Lower lobe of right lung (tissue), 2 donors: ENCODE measurements at places on chromosomes 7 and 10. TPM values are rescaled to one million over a fixed set of nuclear protein-coding genes. Genes with fewer than 3 reads are reported as not detected.

Gene CARD11
- 5.7 TPM for total RNA-seq

Gene KNDC1
- total RNA-seq = 10.3 TPM

Gene WIPF3
- 0.95 TPM for total RNA-seq

Gene MYH16
- total RNA-seq = not detected

Gene TOMM7
- 376 TPM for total RNA-seq

Gene IFIT1B
- not detected for total RNA-seq

Gene ACSM6
- not detected for total RNA-seq

Gene FBXL15
- 16.6 TPM for total RNA-seq

Gene EPC1
- 40.3 TPM for total RNA-seq

Gene A1CF
- total RNA-seq = not detected

Gene METTL27
- total RNA-seq = 4.0 TPM

Gene ASB10
- not detected for total RNA-seq

Gene HPSE2
- total RNA-seq = 0.77 TPM

Gene STEAP2
- 13.4 TPM for total RNA-seq

Gene ACTR3C
- 18.6 TPM for total RNA-seq

Gene MRC1
- total RNA-seq = 529 TPM

Gene RNF133
- total RNA-seq = 1.0 TPM

Gene AZGP1
- 31.8 TPM for total RNA-seq

Gene UCN3
- total RNA-seq = 0.53 TPM

Gene ALOX5
- 222 TPM for total RNA-seq

Gene PON1
- total RNA-seq = 0.24 TPM

Gene TSPAN33
- total RNA-seq = 9.5 TPM

Gene PAX2
- not detected for total RNA-seq

Gene ENO4
- 1.9 TPM for total RNA-seq

Gene GNG11
- total RNA-seq = 23.2 TPM

Gene TMEM130
- 2.9 TPM for total RNA-seq

Gene NOS3
- total RNA-seq = 15.1 TPM

Gene SORBS1
- 58.2 TPM for total RNA-seq

Gene STEAP1
- 8.2 TPM for total RNA-seq

Gene ABCC2
- 1.9 TPM for total RNA-seq

Gene PRKCQ
- 8.1 TPM for total RNA-seq

Gene C10orf53
- not detected for total RNA-seq

Gene FAM25A
- total RNA-seq = not detected

Gene GPR146
- total RNA-seq = 44.8 TPM

Gene ADCY1
- 2.4 TPM for total RNA-seq

Gene TRIM50
- not detected for total RNA-seq

Gene MMP21
- total RNA-seq = not detected

Gene EPO
- not detected for total RNA-seq

Gene MYL7
- total RNA-seq = 1.6 TPM

Gene GIMAP8
- total RNA-seq = 44.4 TPM

Gene GDF10
- 14.5 TPM for total RNA-seq

Gene EPHA1
- total RNA-seq = 9.0 TPM

Gene ASAH2
- total RNA-seq = not detected

Gene GHRHR
- not detected for total RNA-seq

Gene NAT16
- total RNA-seq = not detected

Gene TBL2
- 27.9 TPM for total RNA-seq

Gene WNT8B
- 0.18 TPM for total RNA-seq

Gene PTN
- total RNA-seq = 6.3 TPM

Gene MGMT
- 19.9 TPM for total RNA-seq

Gene ICA1
- 19.5 TPM for total RNA-seq
